ENCODE measurements at places on chromosomes 16 and 17. TPM values are rescaled to one million over a fixed set of nuclear protein-coding genes. Genes with fewer than 3 reads are reported as not detected.

NUDT7 gene
- total RNA-seq, result 4.7 TPM

PRR11 gene
- total RNA-seq, result 21.9 TPM

CDK5RAP3 gene
- total RNA-seq, result 94.6 TPM

SMARCE1 gene
- 69.9 TPM for total RNA-seq

GP1BA gene
- total RNA-seq, result not detected

All from uterine smooth muscle cell (primary cell).